ENCODE measurements at places on chromosomes 3 and 15.

GRCh38 chr3:158094235-158095110, 11.7 kb downstream of the SHOX2 start:
- no peak for DNase-seq

GRCh38 chr15:41407341-41407740, 5.0 kb upstream of the NDUFAF1 start:
- no peak for DNase-seq

GRCh38 chr15:80155001-80155377, 2.2 kb downstream of the FAH start:
- DNase-seq = no peak

DNA sequence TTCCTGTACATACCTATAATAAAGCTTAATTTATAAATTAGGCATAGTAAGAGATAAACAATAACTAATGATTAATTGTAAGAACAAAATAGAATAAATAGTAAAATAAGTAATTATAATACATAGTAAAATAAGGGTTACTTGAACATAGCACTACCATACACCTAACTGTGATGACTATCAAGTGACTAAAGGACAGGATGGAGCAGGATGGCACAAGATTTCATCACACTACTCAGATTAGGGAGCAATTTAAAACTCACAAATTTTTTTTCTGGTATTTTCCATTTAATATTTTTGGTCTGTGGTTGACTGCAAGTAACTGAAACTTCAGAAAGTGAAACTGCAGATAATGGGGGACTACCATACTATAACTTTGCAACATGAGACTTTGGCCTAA, 14.8 kb downstream of the RFX7 start:
- DNase-seq = no peak

GRCh38 chr15:52103217-52104207, 9.1 kb downstream of the BCL2L10 start:
- no peak for DNase-seq

All from nucleus accumbens (tissue), 56 donors.